Stimulated activated CD4-positive, alpha-beta T cell treated with anti-CD3 and anti-CD28 coated beads, Interleukin-4, amount 100 ng/mL, for 1 hour (primary cell): ENCODE measurements at places on chromosomes 4 and X.

- DNase-seq = no peak
Observed at GRCh38 chrX:6432226-6432625, 102.7 kb downstream of the VCX3A start.

GRCh38 chrX:26649534-26649933 lies 433.6 kb downstream of the MAGEB5 start:
- no peak for DNase-seq

- peak; percentile 42 for DNase-seq
Observed at GRCh38 chr4:7828011-7828720, 111.5 kb downstream of the AFAP1 start.

GRCh38 chr4:158446106-158446505 lies 75.6 kb upstream of the RXFP1 start:
- no peak for DNase-seq

- DNase-seq = no peak
Observed at GRCh38 chr4:72767618-72768302, 198.7 kb upstream of the ADAMTS3 start.

- no peak for DNase-seq
Observed at GRCh38 chr4:161828061-161828460, 335.7 kb downstream of the FSTL5 start.

- no peak for DNase-seq
Observed at GRCh38 chrX:19557822-19558221, 42.5 kb upstream of the MAP3K15 start.

DNA sequence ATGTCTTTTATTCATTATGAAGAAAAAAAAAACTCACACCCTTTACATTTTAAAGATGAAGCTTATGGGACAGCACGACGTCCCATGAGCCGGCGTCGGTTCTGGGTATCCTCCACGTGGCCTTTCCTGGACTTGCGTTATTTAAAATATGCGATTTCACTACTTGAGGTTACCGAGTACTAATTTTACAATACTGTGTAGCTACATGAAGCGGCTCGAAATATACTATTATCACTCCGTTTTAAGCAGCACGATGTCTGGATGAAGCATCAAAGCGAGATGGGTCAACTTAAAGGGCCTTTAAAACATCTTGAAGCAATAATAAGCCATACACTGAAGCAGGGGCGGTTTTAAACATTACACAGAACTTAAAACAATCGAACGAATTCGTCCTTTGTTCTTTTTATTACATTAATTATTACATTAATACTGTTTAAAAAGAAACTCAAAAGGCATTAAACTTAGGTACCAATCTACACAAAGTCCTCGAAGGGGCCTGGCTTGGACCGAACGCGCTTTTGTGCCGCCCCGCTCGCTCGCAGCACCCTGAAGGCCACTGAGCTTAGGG lies 1.4 kb upstream of the KLF3 start:
- no peak for DNase-seq

- DNase-seq = no peak
Observed at GRCh38 chr4:156969101-156969500, 2.5 kb downstream of the PDGFC start.
